ENCODE measurements at places on chromosomes 13 and 19.

DNA sequence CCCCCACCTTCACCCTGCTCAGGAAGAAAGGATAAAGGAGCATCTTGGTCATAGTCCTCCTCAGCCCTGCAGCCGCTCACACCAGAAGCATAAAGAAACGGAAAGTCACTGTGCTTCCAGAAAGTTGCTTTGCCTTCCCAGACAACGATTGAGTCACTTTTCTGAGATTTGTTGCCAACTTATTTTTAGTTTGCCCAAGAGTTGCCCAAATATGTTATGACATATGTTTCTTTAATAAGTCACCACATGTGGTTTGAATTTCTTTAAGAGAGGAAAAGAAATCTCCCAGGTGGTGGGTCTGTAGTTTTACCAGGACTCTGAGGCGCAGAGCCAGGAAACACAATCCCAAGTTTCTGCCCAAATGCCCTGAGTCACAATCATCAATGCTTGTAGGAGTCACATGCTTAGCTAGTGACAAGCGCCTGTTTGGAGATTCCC lies 63.4 kb upstream of the LRCH1 start:
- DNase-seq: no peak

GRCh38 chr19:29404015-29404414 lies 121.8 kb upstream of the VSTM2B start:
- DNase-seq: no peak

- no peak for DNase-seq
Observed at GRCh38 chr19:33235996-33236350, 10.3 kb upstream of the SLC7A10 start.

GRCh38 chr19:58550362-58551122 lies 4.4 kb downstream of the CHMP2A start:
- DNase-seq: peak; percentile 18

- DNase-seq: no peak
Observed at GRCh38 chr13:26480246-26480855, 77.1 kb upstream of the WASF3 start.

DNA sequence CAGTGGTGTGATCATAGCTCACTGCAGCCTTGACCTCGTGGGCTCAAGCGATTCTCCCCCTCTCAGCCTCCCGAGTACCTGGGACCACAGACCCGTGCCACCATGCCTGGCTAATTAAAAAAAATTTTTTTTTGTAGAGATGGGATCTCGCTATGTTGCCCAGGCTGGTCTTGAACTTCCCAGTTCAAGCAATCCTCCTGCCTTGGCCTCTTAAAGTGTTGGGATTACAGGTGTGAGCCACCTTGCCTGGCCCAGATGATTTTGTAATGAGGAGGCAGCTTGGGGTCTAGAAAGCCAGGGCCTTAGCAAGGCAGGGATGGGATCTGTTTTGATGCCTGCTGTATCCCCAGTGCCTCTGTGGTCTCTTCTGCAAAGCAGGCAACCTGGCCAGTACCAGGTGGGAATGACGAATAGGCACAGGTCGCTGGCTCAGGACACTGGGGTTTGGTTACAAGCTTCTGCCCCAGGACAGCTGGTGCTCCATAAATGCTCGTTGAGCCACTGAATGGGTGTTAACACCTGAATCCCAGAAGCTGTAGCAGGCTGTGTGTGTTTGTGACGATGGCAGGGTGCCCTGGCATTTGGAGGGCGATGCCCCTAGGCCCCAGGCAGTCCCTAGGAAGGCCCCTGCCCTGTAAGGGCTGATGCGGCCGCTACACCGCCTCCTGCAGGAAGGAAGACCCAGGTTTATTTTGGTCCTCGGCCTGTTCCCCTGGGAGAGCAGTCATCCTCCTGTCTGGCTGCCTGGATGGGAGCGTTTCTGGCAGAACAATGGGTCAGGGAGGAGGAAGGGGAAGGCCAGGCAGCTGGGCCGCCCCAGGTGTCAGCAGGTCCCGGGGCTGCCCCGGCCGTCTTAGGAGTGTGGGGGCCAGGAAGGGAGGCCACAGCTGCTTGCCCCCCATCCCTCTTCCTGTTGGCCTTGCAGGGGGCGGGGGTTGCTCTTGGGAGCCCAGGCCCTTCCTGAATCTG lies 8.6 kb downstream of the TNFAIP8L1 start:
- no peak for DNase-seq

DNA sequence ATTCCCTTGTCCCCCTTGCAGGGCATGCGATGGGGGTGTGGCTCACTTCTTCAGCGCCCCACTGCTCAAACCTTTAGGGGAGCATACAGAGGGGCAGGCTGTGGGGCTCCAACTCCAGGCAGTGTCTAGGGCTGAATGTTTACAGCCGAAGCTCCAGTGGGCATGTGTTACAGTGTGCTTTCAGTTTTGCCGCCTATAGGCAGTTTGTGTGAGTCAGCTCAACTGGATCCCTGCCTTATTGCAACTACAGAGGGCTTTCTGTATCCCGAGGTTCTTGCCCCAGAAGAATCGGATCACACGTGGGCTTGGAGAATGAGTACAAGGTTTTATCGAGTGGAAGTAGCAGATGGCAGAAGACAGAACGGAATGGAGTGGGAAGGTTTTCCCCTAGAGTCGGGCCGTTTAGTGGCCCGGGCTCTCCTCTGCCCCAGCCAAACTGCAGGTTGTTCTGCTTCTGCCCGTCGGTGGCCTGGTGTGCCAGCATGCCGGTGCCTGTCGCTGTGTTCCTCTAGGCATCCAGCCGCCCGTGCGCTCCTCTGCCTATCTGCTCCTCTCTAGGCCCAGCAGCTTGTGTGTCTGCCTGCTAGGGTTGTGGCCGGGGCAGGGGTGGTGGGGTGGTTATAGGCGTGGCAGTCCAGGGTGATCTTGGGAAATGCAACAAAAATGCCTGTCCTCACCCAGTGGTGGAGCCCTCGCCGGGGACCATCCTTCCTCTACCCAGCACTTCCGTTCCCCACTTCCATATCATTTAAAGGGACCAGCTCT lies 435.9 kb upstream of the SGCG start:
- DNase-seq: no peak

DNA sequence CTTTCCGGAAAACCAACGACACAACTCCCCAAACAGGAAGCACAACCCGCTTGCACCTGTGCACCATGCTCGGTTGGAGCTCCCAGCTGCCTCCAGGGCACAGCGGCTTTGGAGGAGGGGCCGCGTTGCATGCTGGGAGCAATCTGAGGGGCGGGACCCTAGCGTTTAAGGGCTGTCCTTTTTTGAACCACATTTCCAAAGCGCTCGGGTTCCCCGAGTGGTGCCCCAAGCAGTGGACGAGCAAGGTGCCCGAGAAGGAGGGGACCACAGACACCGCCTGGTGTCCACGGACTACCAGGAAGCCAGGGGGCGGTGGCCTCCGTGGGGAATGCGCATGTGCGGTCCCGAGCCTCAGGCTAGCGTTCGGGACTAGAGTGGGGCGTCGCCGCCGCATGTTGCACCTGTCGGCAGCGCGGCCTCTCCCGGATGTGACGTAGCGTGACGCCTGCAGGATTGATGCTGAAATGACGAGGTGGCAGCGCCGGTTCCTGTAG lies 11.9 kb upstream of the ZNF57 start:
- DNase-seq: peak; percentile 55
